ENCODE measurements at places on chromosomes 4 and X.

DNA sequence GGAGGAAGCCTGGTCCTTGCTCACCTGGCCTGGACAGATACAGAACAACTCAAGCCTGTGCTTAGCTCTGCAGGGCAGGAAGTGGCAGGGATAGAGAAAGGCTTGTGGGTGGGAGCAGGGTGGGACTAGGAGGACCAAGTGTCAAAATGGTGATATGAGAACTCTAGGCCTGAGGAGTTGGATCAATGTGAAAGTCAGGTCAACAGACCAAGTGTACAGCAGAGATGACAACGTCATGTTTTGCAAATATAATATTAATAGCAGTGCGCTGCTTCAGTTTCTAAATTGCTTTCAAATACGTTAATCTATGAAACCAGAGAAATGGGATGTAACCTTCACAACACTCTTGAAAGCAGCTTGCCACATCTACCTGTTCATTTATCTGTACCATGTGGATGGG lies 114.2 kb upstream of the MAP3K15 start:
- DNase-seq, result no peak

DNA sequence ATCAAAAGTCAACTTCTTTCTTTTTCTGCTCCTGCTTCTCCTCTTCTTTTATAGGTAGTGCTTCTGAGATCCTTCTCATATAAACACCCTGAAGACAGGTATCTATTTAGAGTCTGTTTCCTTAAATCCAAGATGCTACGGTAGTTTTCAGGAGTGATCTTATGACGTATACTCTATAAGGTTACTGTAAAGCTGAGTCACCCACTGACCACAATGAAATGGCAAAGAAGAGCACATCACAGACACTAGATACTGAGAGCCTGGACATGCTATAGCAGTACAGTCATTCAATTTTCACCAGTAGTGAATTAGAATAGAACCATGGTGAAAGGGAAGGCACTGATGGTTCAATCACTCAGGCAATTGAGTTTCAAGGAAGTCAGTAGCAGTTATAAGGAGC lies 412.5 kb downstream of the ADAM29 start:
- DNase-seq, result no peak

GRCh38 chrX:72371405-72371804 lies 65.7 kb upstream of the CITED1 start:
- no peak for DNase-seq

DNA sequence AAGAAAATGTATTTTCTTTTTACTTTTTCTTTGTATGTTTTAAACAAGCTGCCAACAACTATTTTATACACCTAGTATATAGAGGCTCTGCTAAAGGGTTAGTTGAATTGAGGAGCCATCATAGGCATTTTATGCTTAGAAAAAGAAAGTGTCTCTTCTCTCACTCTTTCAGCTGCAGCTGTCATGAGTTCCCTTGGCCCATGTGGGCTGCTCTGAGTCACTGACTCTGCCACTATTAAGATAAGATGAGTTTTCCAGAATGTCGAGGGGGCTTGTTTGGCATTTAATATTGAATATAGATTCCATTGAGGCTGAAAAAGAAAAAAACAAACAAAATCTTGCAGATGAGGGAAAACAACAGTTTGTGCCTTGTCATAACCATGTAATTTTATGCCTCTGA lies 126.0 kb upstream of the PAQR3 start:
- DNase-seq, result no peak

DNA sequence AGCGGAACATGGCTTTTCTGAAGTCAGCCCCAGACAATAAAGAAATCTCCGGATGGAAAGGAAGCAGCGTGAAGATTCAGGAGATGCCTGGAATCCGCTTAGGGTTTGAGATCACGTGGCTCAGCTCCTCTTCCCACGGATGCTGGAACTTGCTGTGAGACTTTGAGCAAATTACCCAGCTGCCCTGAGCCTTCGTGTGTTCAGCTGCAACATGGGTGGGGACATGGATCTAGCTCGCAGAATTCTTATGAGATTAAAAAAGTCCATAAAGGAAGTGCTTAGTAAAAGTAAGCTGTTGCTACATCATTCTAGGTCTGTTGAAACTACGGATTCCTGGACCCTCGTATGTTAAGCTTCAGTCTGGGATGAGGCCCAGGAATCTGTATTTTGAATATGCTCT lies 55.7 kb upstream of the STIM2 start:
- DNase-seq, result no peak

- no peak for DNase-seq
These were observed 24.5 kb downstream of the MND1 start for GRCh38 chr4:153369021-153369420.

DNA sequence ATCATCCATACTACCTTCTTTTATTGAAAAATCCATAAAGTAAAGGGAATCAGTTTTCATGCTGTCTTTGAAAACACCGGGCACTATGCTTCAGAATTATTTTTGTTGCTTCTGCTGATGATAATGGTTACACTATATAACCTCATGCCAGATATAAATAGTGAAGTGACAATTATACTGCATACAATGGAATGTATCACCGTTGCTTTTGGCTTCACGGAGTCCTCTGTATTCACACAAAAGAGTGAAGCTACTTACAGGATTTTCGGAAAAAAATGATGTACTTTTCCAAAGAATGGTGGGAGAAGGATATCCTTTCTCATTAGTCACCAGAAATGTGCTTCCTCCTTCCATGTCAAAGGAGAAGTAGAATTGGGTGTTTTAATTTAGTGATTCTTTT lies 159.1 kb upstream of the PITX2 start:
- DNase-seq, result no peak

DNA sequence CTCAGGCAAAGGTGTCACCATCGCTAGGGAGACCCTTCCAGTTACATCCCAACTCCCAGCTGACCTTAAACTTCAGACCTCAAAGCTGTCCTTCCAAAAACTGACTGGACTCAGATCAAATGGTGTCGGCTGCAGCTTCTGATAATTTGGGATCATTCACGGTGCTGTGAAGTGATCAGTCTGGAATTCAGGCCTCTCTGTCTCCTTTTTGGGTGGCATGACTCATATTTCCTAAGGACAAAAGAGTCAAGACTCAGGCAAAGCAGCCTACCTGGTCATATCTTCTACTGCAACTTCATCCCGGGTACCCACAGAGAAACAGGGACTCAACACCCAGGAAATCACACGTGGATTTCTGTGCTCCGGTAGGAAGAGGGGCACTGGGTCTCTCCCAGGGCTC lies 87.6 kb downstream of the SORCS2 start:
- no peak for DNase-seq

GRCh38 chr4:161817914-161818313 lies 345.9 kb downstream of the FSTL5 start:
- no peak for DNase-seq

- DNase-seq, result no peak
These were observed 27.2 kb upstream of the GPR34 start for GRCh38 chrX:41661366-41662095.

- no peak for DNase-seq
These were observed 436.2 kb downstream of the FAT4 start for GRCh38 chr4:125750828-125751466.

- peak; percentile 81 for DNase-seq
These were observed 14.1 kb upstream of the TMEM131L start for GRCh38 chr4:153451911-153452657.

DNA sequence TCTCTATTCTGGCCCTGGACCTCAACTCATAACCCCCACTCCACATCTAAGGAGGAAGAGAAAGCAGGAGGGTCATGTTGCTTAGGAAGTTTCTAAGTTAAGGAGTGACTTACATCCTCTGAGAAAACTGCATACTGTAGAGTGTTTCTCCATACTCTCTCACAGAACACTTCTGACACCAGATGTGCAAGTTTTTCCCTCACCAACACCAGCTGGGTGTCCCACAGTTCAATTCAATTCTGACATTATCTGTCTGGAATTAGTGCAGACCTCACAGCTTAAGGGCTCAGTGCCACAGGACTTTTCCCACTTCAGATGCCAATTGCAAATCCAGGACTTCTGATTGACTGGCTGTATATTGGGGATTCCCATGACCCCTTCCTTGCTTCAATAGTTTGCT lies 89.0 kb upstream of the SFRP2 start:
- DNase-seq, result no peak

Measured in osteocyte (in vitro differentiated cells).